ENCODE measurements at places on chromosomes 2 and 18. TPM values are rescaled to one million over a fixed set of nuclear protein-coding genes. Genes with fewer than 3 reads are reported as not detected.

GRCh38 chr2:108026092-108026794, 39.9 kb downstream of the SLC5A7 start:
- DNase-seq: no peak

DNA sequence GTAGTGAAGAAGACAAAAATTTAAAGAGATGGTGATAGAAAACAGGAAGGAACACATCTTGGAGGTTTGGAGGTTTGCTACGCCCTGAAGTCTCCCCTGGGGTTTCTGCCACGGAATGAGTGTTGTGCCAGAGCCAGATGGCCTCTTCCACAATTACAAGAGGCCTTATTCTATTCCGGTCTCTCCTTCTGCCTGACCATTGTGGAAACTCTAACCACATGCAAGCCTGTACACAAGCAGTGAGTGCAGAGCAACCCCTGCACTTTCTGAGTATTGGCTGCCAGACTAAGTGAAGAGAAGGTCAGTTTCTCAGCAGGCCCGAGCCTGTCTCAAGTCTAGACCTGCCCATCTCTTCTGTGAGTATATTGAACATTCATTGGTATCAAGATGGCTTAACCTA, 22.7 kb upstream of the MYO1B start:
- no peak for DNase-seq

- DNase-seq: no peak
These were observed 113.0 kb downstream of the TGFA start for GRCh38 chr2:70440621-70441020.

FOXD4L1 gene
- 0.26 TPM for polyA plus RNA-seq

- DNase-seq: no peak
These were observed 698.7 kb downstream of the TDRD15 start for GRCh38 chr2:21822505-21822904.

ERBB4 gene
- polyA plus RNA-seq: 49.7 TPM

DNA sequence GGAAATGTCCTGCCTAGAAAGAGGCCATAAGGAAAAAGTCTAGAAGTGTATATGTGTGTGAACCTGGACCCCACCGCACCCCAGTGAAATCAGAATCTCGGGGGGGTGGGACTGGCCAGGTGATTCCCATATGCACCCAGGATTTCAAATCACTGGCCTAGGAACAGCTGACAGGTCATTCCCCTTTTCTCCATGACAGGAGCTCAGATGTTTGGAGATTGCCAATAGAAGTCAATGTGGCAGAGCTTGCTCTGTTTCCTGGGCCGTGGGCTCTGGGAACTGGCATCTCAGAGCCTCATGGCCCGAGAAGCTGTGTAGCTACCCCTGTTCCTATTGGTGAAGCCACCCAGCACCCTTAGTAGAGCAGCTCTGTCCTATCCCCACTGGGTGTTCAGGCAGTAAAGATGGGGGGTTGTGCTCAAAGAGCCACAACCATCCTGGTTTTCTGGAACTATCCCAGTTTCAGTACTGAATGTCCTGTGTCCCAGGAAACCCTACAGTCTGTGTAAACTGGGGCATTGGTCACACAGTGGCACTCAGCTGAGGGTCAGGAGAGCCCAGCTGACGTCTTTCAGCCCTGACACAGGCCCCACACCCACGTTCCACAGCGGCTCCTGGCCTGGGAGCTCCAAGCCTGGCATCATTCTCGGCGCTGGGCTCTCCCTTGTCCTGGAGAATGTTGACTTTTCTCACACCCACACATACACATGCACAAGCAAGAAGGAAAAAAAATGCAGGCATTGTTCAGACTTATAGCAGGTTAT, 18.9 kb downstream of the GNLY start:
- DNase-seq: peak; percentile 39

GRCh38 chr2:149989447-149990063, 402.0 kb upstream of the MMADHC start:
- DNase-seq: no peak

DNA sequence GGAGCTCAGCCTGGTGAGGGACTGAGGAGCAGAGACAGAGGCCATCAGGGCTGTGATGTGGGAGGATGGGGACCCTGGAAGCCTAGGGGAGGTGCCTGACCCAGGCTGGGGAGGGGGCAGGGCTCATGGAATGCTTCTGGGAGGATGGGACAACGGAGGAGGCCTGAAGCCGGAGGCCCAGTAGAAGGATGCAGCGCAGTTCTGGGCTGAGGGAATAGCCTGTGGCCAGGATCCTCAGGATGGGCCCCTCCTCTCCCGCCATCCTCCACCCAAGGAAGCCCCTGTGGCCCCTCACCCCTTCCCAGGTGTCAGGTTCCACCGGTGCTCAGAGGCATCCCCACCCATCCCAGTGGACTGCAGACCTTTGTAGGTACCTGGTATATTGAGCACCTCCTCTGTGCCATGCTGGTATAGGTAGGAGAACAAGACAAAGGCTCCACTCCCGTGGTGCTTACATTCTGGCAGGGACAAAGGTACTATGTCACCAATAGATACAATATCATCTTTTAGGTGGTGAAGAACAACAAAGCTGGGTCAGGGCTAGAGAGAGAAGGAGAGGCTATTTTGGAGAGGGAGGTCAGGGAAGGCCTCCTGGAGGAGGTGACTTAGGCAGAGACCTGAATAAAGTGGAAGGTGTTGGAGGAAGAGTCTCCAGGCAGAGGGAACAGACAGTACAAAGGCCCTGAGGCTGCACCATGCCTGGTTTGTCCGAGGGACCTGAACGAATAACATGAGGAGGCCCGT, 2.7 kb downstream of the ZAP70 start:
- no peak for DNase-seq

- no peak for DNase-seq
These were observed 56.1 kb upstream of the PEX13 start for GRCh38 chr2:60961457-60961856.

LHCGR gene
- polyA plus RNA-seq: 0.70 TPM

SERPINE2 gene
- polyA plus RNA-seq: 110 TPM

GRCh38 chr2:174726212-174726611, 38.1 kb downstream of the CHRNA1 start:
- no peak for DNase-seq

- no peak for DNase-seq
These were observed 1474.0 kb upstream of the TMEFF2 start for GRCh38 chr2:193668557-193669323.

SETBP1 gene
- 27.8 TPM for polyA plus RNA-seq

- DNase-seq: no peak
These were observed 147.7 kb upstream of the SLC1A4 start for GRCh38 chr2:64841461-64841860.

All from renal pelvis (tissue), 12 donors.